Activated CD4-positive, alpha-beta T cell treated with anti-CD3 and anti-CD28 coated beads, Interleukin-2, amount 10 ng/mL, durations not matched to agents 7 days and 5 days (primary cell): ENCODE measurements at places on chromosomes 11 and 22.

GRCh38 chr11:108835624-108836023 lies 170.8 kb downstream of the DDX10 start:
- no peak overlapping the region for H3K4me3 ChIP-seq
- no peak for DNase-seq
- peaks cover 10% of the 10 kb centered on the region for H3K36me3 ChIP-seq
- H3K4me1 ChIP-seq = no peaks in the 10 kb centered on the region
- no peaks in the 10 kb centered on the region for H3K27me3 ChIP-seq

GRCh38 chr11:116729501-116730240 lies 43.1 kb downstream of the BUD13 start:
- H3K27me3 ChIP-seq = no peaks in the 10 kb centered on the region
- no peak for DNase-seq
- no peaks in the 10 kb centered on the region for H3K36me3 ChIP-seq
- peaks cover 8% of the 10 kb centered on the region for H3K4me1 ChIP-seq
- no peak overlapping the region for H3K4me3 ChIP-seq
- H3K27ac ChIP-seq = no peak overlapping the region

DNA sequence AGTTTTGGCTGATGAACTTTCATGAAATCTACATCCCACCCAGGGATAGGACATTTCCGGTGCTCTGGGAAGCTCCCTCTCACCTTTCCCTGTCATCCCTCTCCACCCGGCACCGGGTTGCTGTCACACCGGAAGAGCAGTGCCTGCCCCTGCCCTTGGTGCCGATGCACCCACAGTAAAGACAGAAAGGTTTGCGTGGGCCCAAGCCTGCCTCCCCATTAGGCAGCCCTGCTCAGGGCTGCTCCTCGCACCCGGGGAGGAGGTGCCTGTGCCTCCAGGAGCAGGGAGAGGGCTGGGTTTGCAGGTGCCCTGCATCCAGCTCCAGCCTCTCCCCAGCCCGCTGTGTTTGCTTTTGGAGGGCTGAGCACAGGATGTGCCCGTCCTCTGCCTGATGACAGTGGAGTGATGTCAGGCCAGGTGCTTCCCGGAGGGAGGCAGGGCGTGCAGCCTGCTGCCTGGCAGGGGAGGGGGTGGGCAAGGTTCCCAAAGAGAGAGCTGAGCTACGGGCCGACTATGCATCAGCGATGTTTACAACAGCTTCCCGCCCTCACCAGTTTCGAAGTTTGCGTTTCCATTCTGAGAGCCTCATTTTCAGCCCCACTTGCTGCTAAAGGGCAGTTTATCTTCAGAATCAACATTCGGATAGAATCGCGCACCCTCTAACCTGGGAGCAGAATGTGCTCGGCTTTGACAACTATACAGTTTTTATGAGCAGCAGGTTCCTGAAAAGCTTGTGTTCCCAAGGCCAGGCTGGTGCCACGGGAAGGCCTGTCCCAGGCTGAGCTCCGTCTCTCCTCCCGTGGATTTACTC lies 83.2 kb upstream of the CLDN5 start:
- peaks cover 63% of the 10 kb centered on the region for H3K4me1 ChIP-seq
- H3K4me3 ChIP-seq = no peak overlapping the region
- no peaks in the 10 kb centered on the region for H3K27me3 ChIP-seq
- DNase-seq = peak; percentile 53
- H3K27ac ChIP-seq = peak overlapping the region; percentile 83

- no peak overlapping the region for H3K27ac ChIP-seq
- H3K4me3 ChIP-seq = no peak overlapping the region
- no peaks in the 10 kb centered on the region for H3K36me3 ChIP-seq
- H3K4me1 ChIP-seq = no peaks in the 10 kb centered on the region
- peaks cover 12% of the 10 kb centered on the region for H3K27me3 ChIP-seq
Measured at GRCh38 chr22:22590136-22590891, 31.2 kb upstream of the PRAME start.

DNA sequence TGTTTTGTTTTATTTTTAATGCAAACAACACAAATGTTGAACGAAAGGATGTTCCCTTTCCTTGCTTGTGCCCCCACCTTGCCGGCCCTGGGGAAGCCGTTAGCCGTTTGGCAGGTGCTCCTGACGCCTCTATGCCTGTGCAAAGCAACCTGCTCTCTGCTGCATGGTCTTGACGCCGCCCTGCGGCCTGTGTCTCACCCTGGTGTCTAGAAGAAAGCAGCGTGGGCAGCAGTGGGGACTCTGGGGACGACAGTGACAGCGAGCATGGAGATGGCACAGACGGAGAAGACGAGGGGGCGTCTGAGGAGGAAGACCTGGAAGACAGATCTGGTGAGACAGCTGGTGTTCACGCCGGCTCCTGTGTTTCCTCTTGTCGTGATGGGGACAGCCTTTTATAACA lies 5.5 kb downstream of the PHRF1 start:
- DNase-seq = no peak
- peaks cover 48% of the 10 kb centered on the region for H3K4me1 ChIP-seq
- H3K27ac ChIP-seq = no peak overlapping the region
- peaks cover 25% of the 10 kb centered on the region for H3K36me3 ChIP-seq
- no peak overlapping the region for H3K4me3 ChIP-seq

DNA sequence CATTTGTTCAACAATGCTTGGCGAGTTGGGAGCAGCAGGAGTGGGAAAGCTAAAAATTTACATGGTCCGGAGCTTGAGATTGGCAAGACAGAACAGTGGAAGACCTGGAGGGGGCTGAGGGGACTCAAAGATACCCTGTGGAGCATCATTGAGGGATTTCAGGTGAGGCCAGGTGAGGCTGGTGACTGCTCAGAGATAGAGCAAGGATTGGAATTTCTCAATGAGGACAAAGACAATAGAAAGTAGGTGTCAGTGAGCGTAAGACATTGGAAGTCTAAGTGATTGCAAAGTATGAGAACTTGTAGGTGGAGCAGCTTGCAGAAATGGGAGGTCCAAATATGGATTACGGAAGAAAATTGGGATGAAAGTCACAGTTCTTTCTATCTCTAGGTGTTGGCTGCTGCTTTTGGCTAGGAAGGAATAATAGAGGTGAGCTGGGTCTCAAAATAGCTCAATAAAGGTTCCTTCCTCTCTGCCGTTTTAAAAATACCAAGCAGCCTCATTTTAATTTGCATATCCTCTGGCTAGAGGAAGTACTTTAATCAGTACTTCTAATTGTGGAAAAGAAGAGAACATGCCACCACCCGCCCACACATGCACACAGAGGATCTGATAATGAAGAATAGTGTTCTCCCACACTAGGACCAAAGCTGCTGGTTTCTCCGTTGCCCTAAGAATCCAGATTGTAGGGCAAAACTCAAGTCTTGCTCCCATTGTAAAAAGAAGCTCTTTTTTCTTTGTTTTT lies 41.8 kb upstream of the SORL1-AS1 start:
- peak overlapping the region; percentile 78 for H3K27ac ChIP-seq
- no peak overlapping the region for H3K4me3 ChIP-seq
- peaks cover 37% of the 10 kb centered on the region for H3K4me1 ChIP-seq
- DNase-seq = no peak
- no peaks in the 10 kb centered on the region for H3K27me3 ChIP-seq

DNA sequence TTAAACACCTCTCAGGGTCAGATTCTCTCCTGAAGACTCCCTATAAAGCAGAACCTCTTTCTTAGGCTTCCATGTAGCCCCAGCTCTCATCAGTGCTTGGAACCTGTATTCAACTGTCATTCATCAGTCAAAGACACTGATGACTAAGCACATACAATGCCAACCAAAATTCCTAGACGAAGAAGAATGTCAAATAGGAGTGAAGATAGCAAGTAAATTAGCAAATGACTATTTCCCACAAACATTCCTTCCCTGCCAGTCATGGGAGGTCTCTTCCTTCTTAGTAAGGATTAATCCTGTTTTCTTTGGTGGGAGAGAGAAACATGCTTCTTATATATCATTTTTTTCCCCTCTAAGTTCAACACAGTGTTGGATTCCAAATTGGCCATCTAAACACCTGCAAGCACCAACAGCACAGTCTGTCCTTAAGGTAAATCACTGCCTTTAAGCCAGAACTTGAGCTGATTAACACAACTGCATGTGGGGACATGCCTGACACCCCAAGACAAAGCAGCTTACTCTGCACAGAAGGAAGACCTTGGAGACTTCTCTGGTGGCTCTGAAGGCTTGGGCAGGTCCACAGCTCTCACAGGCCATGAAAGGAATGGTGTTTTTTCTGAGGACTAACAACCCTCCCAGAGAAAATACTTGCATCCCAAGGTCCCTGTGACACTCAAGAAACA lies 47.5 kb upstream of the ME3 start:
- H3K27ac ChIP-seq = no peak overlapping the region
- no peaks in the 10 kb centered on the region for H3K36me3 ChIP-seq
- peaks cover 7% of the 10 kb centered on the region for H3K27me3 ChIP-seq
- H3K4me1 ChIP-seq = no peaks in the 10 kb centered on the region

DNA sequence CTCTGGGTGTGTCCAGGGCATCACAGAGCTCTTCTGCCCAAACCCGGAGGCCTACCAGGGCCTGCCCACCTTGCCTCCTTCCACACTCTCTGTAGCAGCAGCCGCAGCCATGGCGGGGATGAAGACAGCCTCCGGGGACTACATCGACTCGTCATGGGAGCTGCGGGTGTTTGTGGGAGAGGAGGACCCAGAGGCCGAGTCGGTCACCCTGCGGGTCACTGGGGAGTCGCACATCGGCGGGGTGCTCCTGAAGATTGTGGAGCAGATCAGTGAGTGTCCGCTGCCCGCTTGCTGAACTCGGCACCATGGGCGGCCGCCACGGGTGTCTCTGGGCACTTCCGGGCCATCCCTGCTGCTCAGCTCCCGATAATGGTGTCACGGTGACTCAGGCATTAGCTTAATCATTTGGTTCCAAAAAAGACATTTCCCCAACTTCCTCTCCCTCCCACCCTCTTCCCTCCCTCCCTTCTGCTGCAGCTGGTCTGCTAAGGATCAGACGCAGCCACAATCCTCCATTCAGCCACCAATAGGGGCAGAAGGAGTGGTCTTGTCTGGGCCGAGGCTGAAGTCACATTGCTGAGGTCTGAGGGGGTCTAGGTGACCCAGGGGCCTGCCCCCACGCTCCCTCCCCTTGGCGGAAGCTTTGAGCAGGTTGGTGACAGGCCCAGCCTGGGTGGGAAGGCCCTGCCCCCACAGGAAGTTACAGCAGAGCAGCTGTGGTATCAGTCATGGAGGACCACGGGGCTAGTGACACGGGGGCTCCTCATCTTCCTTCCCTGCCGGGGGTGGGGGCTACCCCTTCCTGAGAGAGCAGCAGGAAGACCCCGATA lies 950 bp downstream of the FERMT3 start:
- peaks cover 65% of the 10 kb centered on the region for H3K36me3 ChIP-seq
- DNase-seq = peak; percentile 84
- H3K27ac ChIP-seq = peak overlapping the region; percentile 94
- H3K4me3 ChIP-seq = peak overlapping the region; percentile 89

DNA sequence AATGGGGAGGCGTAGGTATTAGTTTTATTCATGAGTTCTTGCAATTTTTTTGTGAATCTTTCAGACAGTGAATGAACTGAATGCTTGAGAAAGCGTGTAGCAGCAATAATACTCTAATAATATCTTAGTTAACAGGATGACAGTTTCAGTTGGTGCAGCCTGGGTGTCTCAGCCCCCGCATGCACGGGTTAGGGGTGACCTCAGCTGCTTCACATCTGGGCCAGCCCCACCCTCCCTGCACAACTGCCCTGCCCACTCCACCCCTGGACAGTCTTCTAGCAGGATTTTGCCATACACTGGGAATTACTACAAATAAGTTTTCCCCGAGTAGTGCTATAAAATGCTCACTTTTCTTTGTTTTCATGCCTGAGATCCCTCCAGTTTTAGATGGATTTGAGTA lies 83.2 kb downstream of the ST3GAL4 start:
- H3K27me3 ChIP-seq = peaks cover 15% of the 10 kb centered on the region
- no peak overlapping the region for H3K27ac ChIP-seq
- H3K4me1 ChIP-seq = peaks cover 4% of the 10 kb centered on the region
- DNase-seq = no peak
